ENCODE measurements at places on chromosomes 12 and 14. TPM values are rescaled to one million over a fixed set of nuclear protein-coding genes. Genes with fewer than 3 reads are reported as not detected.

GRCh38 chr12:9365296-9365695 is 157.1 kb upstream of the PZP start:
- DNase-seq = no peak

DNA sequence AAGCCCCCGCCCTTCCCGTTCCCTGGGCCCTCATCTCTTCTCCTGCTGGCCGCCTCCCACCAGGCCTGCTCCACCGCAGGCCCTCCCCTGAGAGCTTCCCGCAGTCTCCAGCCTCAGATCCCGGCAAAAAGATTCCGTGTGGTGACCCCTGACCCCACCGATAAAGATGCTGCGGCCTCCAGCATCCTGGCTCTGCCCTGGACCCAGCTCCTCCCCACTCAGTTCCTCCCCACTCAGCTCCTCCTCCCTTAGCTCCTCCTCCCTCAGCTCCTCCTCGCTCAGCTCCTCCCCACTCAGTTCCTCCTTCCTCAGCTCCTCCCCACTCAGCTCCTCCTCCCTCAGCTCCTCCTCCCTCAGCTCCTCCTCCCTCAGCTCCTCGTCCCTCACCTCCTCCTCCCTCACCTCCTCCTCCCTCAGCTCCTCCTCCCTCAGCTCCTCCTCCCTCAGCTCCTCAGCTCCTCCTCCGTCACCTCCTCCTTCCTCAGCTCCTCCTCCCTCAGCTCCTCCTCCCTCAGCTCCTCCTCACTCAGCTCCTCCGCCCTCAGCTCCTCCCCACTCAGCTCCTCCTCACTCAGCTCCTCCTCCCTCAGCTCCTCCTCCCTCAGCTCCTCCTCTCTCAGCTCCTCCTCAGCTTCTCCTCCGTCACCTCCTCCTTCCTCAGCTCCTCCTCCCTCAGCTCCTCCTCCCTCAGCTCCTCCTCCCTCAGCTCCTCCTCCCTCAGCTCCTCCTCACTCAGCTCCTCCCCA is 17.0 kb downstream of the NOC4L start:
- peak; percentile 20 for DNase-seq

- no peak for DNase-seq
These were observed 354.7 kb upstream of the TMTC1 start for GRCh38 chr12:30138483-30138882.

- DNase-seq = no peak
These were observed 199.0 kb downstream of the RAD51B start for GRCh38 chr14:68018598-68018997.

LRRC10 gene
- 12.0 TPM for total RNA-seq

DNA sequence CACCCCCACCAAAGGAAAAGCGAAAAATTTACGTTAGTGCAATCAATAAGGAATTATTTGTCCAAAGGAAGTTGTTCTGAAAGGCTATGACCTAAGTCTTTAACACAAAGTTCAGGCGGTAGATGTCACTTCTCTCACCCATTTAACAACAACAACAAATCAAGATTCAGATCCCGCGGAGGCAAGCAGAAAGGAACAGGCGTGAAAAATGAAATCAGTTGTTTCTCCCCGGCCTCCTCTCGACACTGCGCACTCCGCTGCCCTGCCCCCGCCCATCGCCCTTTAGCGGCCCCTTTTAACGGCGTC is 1.4 kb downstream of the DENND5B start:
- peak; percentile 82 for DNase-seq

INHBE gene
- not detected for total RNA-seq

GRCh38 chr12:93215290-93215678 is 162.4 kb upstream of the NUDT4 start:
- no peak for DNase-seq

- no peak for DNase-seq
These were observed 45.1 kb downstream of the TMX1 start for GRCh38 chr14:51285120-51285519.

- DNase-seq = no peak
These were observed 45.5 kb upstream of the FAR2 start for GRCh38 chr12:29103539-29103974.

- DNase-seq = no peak
These were observed 155.6 kb upstream of the TMCC3 start for GRCh38 chr12:94805749-94806529.

DNA sequence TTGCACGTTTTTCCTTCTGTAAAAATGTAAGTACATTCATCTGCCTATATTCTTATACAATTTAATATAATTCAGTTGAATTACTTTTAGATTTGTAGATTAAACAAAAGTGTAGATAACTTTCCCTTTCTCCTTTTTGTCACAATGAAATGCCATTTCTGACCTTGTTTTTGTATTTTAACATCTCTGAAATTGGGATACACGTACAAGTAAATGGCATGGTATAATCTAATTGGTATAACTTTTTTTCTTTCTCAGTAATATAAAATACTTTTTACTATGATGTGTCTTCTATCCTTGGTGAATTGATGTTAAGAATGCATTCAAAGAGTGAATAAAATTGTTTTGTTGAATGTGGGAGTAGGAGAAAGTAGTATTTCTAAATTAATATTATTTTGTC is 210.0 kb downstream of the ERC1 start:
- no peak for DNase-seq

DNA sequence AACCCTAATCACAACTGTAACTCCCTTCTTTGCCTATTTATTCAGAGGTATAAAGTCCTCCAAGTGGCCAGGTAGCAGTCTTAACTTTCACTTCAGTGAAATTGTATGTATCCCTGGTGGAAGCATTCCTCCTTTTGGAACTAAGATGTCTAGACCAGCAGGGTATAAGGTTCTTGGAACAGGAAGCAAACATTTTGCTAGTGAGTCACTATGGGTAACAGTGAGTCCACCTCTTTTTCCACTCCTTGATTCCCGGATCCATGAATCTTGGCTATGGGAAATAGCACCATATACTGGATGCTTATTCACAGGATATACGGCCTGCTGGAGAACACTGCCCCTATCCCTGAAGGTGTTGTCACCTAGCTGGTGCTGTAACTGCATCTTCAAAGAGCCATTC is 80.2 kb downstream of the KCNA5 start:
- no peak for DNase-seq

- DNase-seq = peak; percentile 60
These were observed 891 bp downstream of the SPRYD4 start for GRCh38 chr12:56469007-56469930.

DNA sequence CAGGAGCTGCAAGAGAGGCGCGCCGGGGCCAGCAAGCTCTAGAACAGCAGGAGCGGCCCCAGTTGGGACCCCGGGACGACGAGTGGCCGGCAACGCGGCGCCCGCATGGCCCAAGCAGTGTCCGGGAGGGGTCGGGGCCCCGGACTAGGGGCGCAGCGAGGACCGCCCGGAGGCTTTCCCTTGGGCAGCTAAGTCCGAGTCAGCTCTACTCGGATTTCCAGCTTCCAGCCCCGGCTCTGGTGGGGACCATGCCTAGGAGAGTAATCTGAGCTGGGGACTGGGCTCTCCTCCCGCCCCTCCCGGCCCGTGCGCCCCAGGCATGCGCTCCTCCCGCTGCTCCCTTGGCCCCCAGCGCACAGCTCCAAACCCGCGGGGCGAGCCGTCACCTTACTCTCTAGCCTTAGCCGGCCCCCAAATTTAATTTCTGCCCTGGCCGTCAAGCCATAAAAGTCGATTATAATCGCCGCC is 41.6 kb upstream of the CAPRIN2 start:
- peak; percentile 43 for DNase-seq

- no peak for DNase-seq
These were observed 83.2 kb downstream of the PAH start for GRCh38 chr12:102833687-102834441.

GRCh38 chr12:96359328-96359727 is 40.9 kb downstream of the CDK17 start:
- DNase-seq = no peak

GRCh38 chr12:49089821-49090773 is 4.5 kb downstream of the DHH start:
- DNase-seq = peak; percentile 66

HOXC6 gene
- total RNA-seq = 0.50 TPM

- no peak for DNase-seq
These were observed 18.1 kb downstream of the FAM186B start for GRCh38 chr12:49587174-49587908.

DNA sequence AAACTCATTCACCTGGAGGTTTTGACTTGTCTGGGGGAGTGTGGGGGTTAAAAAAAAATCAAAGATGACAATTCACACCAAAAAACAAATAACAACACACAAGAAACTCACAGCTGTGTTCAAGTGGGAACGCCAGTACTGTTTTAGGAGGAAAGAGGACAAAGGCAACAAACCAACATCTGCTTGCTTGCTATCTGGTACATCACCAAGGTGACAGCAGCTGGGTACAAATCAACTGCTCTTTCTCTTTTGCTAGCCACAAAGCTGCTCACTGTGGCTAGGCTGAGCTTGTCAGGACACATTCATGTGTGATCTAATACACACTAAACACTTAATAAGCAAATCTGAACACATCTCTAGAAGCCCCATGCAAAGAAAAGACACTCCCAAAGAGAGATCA is 128.0 kb upstream of the RAP1B start:
- DNase-seq = no peak

GZMB gene
- total RNA-seq = 0.73 TPM

- no peak for DNase-seq
These were observed 241.7 kb downstream of the AEBP2 start for GRCh38 chr12:19681007-19681406.

GPR162 gene
- total RNA-seq = 8.4 TPM

DNA sequence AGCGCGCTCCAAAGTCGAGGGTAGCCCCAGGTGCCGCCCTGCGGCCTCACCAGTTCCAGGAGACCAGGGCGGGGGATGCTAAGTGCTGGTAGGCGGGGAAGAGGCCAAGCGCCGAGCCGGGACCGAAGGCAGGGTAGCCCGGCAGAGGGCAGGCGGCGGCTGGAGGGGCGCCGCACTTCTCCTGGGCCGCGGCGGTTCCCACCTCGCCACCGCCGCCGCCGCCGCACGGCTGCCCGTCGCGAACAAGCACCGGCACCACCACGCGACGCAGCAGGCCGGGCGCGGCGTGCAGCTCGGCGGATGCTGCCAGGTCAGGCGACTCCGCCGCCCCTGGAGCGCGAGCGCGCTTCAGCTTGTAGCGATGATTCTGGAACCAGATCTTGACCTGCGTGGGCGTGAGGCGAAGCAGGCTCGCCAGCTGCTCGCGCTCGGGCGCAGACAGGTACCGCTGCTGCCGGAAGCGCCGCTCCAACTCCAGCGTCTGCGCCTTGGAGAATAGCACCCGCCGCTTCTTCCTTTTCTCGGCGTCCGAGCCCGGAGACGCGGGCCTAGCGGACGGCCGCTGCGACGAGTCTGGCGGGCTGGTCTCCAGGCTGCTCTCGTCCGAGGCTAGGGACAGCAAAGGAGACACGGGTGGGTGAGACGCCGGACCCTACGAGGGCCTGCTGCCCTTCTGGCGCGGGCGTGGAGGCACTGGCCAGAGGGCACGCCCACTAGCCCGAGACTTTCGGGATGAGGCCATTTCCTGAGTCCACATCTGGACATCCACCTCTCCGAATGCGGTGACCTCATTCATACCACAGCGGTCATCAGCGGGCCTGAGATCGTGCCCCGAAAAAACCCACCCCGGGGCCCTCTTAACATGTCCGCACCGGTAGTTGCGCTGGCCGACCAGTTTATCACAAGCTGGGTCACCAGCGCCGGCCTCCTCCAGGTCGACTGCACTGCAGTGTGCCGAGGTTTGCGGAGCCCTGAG is 1.3 kb downstream of the NKX2-8 start:
- DNase-seq = peak; percentile 32

DNA sequence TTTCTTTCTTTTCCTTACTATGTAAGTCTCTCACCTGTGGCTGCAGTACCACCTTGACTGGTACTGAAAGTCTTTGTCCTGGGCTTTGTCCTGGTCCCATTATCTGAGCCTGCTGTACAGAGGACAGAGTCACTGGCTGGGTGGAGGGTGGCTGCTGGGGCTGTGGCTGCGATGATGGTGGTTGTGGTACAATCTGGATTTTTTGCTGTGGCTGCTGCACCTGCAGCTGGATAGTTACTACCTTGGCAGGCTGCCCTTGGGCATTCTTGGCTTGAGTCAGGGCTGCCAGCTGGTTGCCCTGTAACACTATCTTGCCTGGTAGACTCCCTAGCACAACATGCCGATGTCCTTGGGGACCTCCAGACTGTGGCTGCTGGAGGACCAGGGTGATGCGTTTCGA is 27.0 kb downstream of the CHD8 start:
- no peak for DNase-seq

DNA sequence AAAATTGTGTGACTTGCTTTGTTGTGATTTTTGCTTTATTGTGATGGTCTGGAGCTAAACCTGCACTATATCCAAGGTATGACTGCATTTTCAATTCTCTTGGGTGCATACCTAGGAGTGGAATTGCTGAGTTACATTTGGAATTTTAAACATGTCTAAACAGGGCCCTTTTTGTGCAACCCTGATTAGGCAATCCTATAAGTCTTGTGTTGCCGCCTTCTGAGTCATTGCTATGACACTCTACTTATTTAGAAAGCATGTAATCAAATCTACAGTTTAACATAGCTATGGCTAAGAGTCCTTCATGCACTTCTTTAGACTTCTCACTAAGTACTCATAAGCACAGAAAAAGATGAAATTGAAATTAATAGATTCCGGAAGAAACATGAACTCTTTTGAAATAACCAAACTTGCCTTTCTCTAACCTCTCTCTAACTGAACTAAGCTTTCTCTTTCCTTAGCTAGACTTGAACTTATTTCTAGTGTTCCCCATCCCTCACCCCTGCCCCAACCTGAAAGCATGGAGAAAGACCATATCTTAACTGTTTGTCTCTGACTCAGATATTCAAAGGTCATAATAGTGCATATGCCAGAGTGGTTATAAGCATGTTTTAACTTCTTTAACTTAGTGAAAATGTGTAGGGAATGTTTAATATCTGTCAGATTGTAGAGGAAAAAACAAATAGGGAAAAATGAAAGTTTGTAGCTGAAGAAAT is 203.0 kb downstream of the SNAPC1 start:
- no peak for DNase-seq

- DNase-seq = peak; percentile 83
These were observed at the start of gene PDE3A for GRCh38 chr12:20368114-20368650. TSS of gene PDE3A (plus strand) at chr12:20368537. CDS start at chr12:20369285, 748 bp downstream.

- DNase-seq = no peak
These were observed 18.3 kb upstream of the AMIGO2 start for GRCh38 chr12:47098099-47098498.

FBXL14 gene
- total RNA-seq = 7.0 TPM

RNU4-1 gene
- 1,261 TPM for total RNA-seq

DNA sequence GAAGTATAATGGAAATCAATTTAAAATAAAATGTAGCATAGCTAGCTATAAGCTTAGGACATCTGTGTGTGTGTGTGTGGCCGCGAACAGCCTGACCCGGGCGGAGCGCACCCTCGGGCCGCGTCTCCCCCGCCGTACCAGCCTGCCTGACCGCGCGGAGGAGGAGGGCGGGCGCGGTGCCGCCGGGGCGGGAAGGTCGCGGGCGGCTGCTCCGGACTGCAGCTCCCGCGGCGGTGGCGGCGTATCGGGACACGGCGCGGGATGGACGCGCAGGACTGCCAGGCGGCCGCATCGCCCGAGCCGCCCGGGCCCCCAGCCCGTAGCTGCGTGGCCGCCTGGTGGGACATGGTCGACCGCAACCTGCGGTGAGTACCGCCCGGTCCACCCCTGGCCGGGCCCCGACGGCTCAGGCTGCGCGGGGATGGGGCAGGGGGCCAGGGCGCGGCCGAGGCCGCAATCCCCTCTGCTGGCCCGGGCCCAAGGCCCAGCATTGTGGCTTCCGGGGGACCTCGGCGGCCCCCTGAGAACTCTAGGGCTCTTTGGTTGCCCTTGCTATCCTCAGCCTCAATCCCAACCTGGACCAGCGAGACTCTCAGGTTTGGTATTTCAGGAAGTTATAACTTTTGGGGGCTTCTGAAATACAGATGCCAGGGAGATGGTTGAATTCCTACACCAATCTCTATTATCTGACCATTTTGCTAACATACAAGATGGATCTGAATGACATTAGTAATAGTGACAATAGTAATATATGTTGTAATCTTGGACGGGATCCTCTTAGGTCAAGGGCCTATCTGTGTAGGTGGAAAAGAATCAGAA is at the start of gene ABHD12B:
Gene ABHD12B, plus strand, starts transcription at position 140 of the 819 bp plus-strand sequence. Its CDS starts 122 bp downstream, at position 262.
- peak; percentile 31 for DNase-seq
